ENCODE measurements at places on chromosomes 5 and 9.
A peak's percentile ranks its signal among the peaks of the same experiment; 100 is the strongest.

GRCh38 chr5:65100911-65101631 lies 332.3 kb downstream of the CWC27 start:
- no peak for DNase-seq

DNA sequence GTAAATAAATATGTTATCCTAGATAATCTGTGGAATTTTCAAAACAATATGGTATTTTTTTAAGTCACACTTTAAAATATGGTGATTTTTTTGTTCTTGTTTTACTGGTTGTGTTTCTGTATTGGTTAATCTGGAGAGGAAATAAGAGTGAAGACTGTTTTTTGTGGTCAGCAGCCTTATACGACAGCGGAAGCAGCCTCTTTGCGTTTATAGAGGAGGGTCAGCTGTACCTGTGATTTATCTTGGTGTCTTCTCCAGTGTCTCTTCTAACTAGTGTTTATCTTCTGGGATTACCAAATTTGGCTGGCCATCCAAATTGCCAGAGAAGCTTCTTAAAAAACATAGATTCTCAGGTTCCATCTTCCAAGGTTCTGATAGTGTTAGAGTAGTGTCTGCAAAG lies 58.7 kb downstream of the ICE1 start:
- DNase-seq = no peak

DNA sequence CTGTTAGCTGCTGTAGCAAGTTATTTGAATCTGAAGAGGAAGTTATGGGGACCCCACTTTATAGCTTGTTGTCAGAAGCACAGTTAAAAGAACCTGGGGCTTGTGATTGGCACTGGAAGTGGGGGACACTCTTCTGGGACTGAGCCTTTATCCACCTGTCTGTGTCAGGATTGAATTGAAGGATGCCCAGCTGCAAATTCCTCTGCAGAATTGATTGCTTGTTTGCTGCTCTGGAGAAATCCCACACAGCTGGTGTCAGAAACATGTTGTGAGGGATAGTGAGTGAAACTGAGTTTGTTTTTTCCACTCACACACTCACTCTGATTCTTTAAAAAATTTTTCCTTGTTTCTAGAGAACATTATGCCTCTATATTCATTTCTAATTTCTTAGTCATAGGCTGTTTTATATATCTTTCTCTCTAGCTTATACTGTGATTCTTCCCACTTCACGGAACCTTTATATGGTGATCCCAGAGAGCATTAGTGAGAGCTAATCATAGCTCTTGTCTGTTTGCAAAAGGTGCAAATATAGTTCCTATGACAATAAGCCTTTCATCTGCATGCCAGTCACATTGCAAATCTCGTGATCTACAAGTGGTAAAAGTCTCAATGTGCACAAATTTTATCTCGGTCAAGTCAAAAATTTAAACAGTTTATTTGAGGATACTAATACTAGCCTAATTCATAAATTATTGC lies 188.5 kb upstream of the EDIL3 start:
- DNase-seq = no peak

DNA sequence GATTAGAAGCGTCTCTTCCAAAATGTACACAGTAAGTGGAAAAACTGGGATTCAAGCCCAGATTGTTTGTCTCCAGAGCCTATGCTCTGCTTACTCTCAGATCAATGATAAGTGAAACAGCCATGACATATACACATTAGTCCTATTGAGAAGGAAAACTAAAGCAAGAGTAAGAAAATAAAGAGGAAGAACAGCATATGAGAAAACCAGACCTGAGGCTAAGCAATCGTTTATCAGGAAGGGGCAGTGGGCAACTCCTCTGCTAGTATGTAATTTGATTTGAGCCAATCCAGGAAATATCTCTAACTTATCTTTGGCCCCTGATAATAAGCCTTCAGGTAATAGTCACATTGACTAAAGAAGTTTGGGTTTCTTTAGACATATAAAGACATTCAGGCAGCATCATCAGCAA lies 789.9 kb upstream of the C9orf72 start:
- no peak for DNase-seq

- no peak for DNase-seq
These were observed 5.6 kb downstream of the FAXDC2 start for GRCh38 chr5:154844809-154845208.

- no peak for DNase-seq
These were observed 263.5 kb downstream of the YTHDC2 start for GRCh38 chr5:113776832-113777525.

GRCh38 chr5:40441733-40442132 lies 238.0 kb upstream of the PTGER4 start:
- DNase-seq = no peak

- no peak for DNase-seq
These were observed 2.6 kb downstream of the SLC6A7 start for GRCh38 chr5:150192462-150192861.

- DNase-seq = peak; percentile 50
These were observed 424.0 kb upstream of the RGMB start for GRCh38 chr5:98349251-98349989.

DNA sequence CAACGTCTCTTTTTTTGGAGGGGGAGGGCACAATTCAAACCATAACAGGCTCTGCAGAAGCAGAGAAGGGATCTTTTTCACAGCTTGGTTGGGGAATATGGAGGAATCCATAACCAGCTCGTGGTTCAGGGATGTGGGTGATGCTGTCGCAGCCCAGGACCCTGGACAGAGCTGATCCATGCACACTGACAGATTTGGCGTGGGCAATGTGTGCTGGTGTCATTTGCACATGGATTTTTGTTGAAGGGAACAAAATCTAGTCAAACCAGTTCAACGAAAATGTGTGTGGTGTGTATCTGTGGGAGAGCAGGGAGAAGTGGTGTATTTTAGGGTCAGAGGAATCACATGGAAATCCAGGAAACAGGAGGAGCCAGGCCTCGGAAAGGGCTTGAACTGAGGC lies 4.2 kb downstream of the DOCK2 start:
- DNase-seq = no peak

GRCh38 chr5:131671409-131671808 lies 36.4 kb upstream of the RAPGEF6 start:
- DNase-seq = no peak

GRCh38 chr5:143588933-143589662 lies 185.6 kb upstream of the NR3C1 start:
- no peak for DNase-seq

DNA sequence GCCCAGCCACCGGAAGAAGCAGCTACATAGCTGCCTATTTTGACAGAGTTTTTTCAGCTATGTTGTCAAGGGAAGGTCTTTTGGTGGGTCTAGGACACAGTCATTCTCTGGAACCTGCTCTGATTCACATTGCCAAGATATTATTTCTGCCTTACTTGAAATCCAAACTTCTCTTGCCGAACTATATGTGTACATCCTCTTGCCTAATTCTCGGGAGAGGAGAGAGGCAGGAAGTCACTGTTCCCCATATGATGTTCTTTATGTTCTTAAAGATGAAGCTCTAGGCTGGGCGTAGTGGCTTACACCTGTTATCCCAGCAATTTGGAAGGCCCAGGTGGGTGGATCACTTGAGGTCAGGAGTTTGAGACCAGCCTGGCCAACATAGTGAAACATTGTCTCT lies 8.6 kb downstream of the TMEM252 start:
- no peak for DNase-seq

- no peak for DNase-seq
These were observed 1.3 kb upstream of the ZNF462 start for GRCh38 chr9:106861640-106862109.

GRCh38 chr9:99046542-99047071 lies 58.3 kb upstream of the TGFBR1 start:
- DNase-seq = no peak

Measured in RCC 7860 (cell line).